ENCODE measurements at places on chromosomes 3 and 15. TPM values are rescaled to one million over a fixed set of nuclear protein-coding genes. Genes with fewer than 3 reads are reported as not detected.

- no peak for DNase-seq
Measured at GRCh38 chr3:128266453-128266852, 113.2 kb downstream of the EEFSEC start.

- no peak for DNase-seq
Measured at GRCh38 chr3:58036293-58037032, 28.2 kb downstream of the FLNB start.

GRCh38 chr3:141465221-141465620 is 21.6 kb upstream of the RASA2 start:
- no peak for DNase-seq

GRCh38 chr15:77421370-77421700 is 647 bp downstream of the HMG20A start:
- DNase-seq = peak; percentile 29

DNA sequence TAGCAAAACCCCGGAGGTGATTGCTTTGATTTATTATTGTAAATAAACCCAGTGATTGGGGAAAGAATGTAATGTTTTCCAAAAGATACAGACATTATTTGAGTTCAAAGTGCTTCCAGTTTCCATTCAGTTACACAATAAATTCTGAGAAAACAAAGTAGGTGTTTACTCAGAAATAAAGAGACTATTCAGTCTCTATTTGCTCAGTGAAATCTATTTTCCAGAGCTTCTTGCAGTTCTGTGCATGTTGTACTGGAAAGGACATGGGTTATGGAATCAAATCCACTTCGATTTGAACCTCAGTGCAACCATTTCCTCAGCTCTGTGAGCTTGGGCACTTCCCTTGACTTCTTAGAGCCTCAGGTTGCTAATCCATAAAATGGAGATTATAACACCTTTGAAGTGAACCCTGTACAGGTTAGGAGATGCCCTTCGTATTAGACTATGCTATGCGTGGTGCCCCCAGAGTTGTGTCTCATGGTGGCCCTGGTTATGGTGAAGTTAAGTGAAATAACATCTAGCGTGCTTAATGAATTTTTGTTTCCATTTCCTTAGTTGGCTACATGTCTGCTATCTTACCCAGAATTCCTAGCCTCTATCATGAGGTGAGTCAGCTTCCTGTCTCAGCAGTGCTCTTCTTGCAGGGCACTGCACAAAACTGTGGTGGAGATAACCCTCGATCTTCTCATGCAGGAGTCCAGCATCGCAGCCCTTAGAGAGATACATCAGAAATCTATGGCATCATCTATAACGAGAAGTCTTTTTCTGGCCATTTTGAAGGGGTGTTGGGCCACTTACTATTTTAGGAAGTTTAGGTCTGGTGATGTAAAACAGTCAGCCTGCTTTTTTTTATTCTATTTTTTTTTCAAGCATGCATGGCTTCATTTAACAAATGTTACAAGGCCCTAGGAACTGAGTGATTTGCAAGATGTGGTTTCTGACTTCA is 97.7 kb downstream of the RPL39L start:
- peak; percentile 65 for DNase-seq

DNA sequence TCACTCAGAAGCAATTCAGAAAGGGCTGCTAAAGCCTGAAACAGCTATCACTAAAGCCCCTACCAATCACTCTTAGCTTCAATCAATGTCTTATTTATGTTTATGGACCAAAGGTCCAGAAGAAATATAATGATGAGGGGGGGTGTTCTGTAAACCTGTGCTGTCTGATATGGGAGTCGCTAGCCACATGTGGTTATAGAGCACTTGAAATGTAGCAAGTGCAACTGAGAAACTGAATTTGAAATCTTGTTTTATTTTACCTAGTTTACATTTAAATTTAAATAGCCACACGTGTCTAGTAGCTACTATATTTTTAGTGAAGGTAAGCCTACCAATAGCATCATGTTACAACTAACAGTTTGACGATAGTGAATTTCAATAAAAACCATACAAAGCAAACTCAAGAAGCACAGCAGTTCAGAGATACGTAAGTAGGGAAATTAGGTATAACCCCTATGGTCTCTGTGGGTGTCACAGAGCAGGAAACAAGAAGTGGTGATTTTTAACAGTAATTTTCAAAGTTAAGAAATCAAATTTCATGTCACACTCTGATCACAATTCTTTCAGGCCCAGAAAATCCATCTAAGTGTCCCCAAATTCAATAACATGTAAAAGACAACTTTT is 3.6 kb downstream of the POU1F1 start:
- no peak for DNase-seq

DNA sequence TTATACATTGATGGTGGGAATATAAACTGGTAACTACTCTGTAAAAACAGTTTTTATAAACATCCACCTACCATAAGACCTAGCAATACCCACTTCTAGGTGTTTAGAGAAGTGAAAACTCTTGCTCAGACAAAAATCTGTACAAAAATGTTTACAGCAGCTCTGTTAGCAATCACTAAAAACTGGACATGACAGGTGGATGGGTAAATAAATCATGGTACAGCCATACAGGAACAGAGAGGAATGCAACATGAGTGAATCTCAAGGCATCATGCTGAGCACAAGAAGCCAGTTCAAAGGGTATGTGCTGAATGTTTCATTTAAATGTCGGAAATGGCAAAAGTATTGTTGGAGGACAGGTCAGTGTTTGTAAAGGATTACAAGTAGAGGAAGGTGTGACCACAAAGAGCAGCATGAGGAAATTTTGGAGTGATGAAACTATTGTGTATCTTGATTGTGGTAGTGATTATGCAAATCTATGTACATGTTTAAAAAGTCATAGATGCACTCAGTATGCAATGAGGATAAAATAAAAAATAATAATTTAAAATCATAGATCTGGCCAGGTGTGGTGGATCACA is 2.8 kb upstream of the RNU5A-1 start:
- no peak for DNase-seq

GRCh38 chr3:194560047-194560446 is 73.2 kb downstream of the TMEM44 start:
- no peak for DNase-seq

CERS3 gene
- 0.62 TPM for total RNA-seq

SLC38A3 gene
- total RNA-seq = not detected

LEKR1 gene
- total RNA-seq = 0.54 TPM

GPR149 gene
- total RNA-seq = not detected
